Left ventricle myocardium inferior (tissue), 1 donor: ENCODE measurements at places on chromosomes 3 and 15.

- no peak for DNase-seq
Observed at GRCh38 chr15:80321853-80322252, 69.8 kb upstream of the CTXND1 start.

GRCh38 chr3:158420654-158421396 lies 150.2 kb upstream of the MLF1 start:
- no peak for DNase-seq

GRCh38 chr3:157093096-157093495 lies 66.9 kb downstream of the CCNL1 start:
- no peak for DNase-seq

DNA sequence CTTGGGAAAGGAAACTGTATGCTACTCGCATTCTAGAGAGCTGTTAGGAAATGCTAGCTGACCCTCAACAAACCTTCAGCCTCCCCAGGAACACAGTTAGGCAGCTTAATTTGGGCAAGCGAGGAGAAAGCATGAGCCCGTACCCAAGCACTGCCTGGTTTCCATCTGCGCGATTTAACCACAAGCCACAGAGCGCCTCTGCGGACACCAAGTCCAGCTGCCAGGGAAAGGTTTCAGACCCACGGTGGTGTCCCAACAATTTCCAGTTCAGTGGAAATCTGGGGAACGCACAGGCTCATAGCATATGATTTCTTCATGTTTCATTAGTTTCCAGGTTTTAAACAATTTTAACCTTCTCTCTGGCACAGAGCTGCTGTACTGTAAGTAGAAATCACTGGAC lies 617.6 kb downstream of the FHIT start:
- DNase-seq = no peak

- DNase-seq = no peak
Observed at GRCh38 chr15:55222588-55222987, 25.8 kb upstream of the RSL24D1 start.

- no peak for DNase-seq
Observed at GRCh38 chr3:194865615-194866014, 179.9 kb downstream of the FAM43A start.

- DNase-seq = no peak
Observed at GRCh38 chr3:8593021-8593827, 51.4 kb downstream of the SSUH2 start.

GRCh38 chr3:127408022-127408683 lies 120.3 kb upstream of the PRR20G start:
- DNase-seq = peak; percentile 2

- DNase-seq = no peak
Observed at GRCh38 chr3:124463234-124463633, 267.0 kb upstream of the UMPS start.

DNA sequence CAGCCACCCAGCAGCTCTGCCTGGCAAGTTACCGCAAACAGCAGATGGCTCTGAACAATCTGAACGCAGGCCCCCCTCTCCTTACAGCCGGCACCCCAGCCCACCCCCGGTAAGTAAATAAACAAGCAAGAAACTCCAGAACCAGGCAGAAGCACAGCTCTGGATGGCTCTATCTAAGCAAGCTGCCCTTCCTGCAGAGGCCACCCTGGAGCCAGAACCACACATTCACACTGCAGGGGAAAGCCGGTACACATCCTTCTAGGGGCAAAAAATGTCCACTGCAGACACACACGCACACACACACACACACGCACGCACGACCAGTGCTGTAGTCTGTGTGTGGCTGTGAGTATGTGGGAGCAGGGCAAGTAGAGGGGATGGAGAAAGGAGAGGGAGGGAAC lies 63.9 kb downstream of the ADCY5 start:
- peak; percentile 54 for DNase-seq

- DNase-seq = no peak
Observed at GRCh38 chr3:20073683-20074082, 33.4 kb downstream of the KAT2B start.

- no peak for DNase-seq
Observed at GRCh38 chr3:27596334-27596841, 112.2 kb upstream of the SLC4A7 start.

- DNase-seq = no peak
Observed at GRCh38 chr3:557972-558371, 361.4 kb downstream of the CHL1 start.

- no peak for DNase-seq
Observed at GRCh38 chr3:105444725-105445124, 78.0 kb downstream of the ALCAM start.

- peak; percentile 31 for DNase-seq
Observed at GRCh38 chr15:73632670-73633058, 525 bp downstream of the NPTN start.

DNA sequence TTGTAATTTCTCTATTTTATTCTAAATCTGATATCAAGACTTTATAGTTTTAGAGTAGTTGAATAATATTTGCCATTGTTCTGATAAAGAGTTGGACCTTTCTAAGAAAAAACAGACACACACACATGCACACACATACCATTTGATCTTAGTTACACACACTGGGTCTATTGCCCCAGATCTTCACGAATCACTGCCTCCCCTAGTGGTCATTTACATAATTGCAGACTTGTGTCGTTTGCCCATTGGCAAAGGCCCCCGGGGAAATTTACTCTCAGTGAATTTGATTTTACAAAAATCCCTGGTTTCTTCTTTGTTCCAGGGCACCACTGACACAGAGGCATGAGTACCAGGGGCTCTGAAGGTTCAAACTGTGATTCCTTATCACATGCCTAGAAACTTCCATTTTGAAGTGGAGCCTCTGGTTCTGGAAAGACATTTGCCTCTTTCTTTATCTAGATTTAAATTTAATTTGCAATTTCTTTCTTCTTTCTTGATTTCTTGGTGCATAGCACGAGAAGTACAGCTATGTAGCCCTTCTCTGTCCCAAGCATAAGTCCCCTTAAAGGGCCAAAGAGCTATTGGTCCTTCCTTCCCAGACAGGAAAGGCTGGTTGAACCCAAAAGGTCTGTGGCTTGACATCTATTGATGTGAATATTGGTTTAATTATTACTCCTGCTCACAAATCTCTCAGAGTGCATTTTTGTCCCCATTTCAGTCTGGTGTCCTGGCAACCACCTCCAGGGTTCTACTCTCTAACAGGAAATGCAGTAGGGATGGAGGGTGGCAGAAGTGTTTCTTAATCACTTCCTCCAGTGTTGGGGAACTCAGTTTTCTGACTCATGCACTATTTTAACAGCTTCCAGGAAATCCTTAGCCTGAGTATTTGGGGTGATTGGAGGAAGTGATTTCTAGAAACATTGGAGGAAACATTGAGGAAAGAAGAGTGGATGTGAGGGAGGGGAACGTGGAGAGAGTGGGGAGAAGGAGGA lies 32.4 kb upstream of the SLC6A11 start:
- no peak for DNase-seq

GRCh38 chr15:59515190-59515589 lies 77.2 kb downstream of the FAM81A start:
- DNase-seq = no peak

- DNase-seq = no peak
Observed at GRCh38 chr15:42547918-42548248, 710 bp downstream of the LRRC57 start.

DNA sequence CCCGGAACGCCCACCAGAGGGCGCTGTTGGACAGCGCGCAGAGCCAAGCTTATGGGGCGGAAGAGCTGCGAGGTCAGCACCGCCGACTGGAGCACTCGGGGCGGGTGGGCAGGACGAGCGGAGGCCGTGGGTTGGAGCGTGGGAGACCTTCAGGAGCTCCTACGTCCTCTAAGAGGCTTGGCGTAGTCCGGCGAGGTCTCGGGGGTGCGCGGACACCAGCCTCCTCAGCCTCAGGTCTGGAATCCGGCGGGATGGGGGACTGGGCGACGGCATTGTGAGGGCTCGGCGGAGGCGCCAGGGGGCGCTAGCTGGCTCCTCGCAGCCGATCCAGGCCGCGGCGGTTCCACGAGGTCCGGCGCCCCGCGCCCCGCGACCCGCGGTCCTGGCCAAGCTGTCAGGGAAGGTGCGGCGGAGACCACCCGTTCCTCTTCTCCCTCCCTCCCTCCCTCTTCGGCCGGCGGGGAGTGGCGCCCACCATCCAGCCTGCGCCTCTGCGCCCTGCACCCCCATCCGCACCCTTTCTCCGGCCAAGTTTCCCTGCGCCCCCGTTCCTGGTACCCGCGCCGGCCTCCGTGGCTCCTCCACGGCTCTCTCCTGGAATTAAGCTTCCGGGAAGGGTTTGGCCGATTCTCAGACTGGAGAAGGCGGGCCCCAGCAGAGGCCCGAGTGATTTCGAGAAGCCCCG lies 24.3 kb upstream of the POLG start:
- DNase-seq = peak; percentile 68

GRCh38 chr3:107067421-107067820 lies 309.8 kb upstream of the CCDC54 start:
- DNase-seq = no peak

GRCh38 chr3:190533511-190534281 lies 19.8 kb downstream of the IL1RAP start:
- peak; percentile 59 for DNase-seq

DNA sequence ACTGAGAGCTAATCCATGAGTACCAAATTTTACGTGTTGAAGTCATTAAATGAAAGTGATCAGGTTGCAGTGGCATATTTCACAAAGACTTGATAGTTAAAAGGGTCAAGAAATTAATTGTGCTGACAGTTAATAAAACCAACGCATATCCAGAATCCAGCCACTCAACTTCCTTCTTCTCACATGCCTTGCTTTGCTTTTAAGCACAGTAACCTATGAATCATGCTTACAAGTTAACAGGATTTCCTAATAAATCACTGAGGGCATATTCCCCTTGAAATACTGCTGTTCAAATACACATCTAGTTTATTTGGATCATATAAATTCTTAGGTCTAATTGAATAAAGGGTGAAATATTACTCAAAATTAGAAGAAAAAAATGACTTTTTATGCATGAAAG lies 801.5 kb upstream of the EPHA6 start:
- no peak for DNase-seq

GRCh38 chr3:24428481-24428880 lies 66.2 kb downstream of the THRB start:
- DNase-seq = no peak

DNA sequence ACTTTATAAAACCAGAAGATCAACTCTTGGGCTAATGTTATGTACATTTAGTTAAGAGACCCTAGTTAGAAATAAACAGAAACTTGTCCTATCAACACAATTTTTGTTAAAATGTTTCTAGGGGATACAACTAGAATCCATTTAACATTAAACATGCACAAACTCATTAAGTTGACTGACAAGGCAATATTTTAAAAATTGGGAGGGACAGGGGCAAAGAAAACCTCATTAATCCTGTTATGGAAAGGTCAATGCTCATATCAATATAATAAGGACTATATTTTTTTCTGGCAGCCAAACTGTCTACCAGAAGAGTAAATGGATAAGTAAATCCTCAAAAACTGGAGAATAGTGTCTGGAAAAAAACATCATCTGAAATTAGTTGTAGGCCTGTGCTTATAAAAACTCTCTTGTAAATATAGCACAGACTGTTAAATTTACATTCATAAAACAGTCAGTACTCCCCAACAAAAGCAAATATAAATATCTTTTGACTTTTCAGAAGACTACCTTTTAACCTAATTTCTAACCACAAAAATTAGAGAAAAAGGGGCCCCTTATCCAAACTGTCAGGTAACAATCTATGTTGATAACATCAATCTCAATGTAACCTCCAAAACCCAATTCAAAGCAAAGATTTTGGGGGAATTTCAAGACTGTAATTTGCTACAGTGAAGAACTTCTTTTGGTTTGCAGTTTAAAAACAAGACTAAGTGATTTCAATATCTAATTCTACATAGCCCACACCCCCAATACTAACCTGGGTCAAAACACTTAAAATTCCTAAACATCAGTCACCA lies 4.2 kb downstream of the TRA2B start:
- DNase-seq = no peak
